ENCODE measurements at places on chromosomes 7 and 10. TPM values are rescaled to one million over a fixed set of nuclear protein-coding genes. Genes with fewer than 3 reads are reported as not detected.

MRLN gene
- total RNA-seq = not detected

OPALIN gene
- not detected for total RNA-seq

CHST3 gene
- total RNA-seq = 32.2 TPM

PTN gene
- total RNA-seq = 9.3 TPM

TAS2R4 gene
- 0.70 TPM for total RNA-seq

SLC26A3 gene
- total RNA-seq = not detected

C10orf67 gene
- not detected for total RNA-seq

ACTR3C gene
- 0.15 TPM for total RNA-seq

TMEM72 gene
- total RNA-seq = not detected

GTPBP10 gene
- 17.9 TPM for total RNA-seq

CALHM3 gene
- total RNA-seq = not detected

WNT8B gene
- total RNA-seq = not detected

NPFFR1 gene
- total RNA-seq = not detected

MUC3A gene
- total RNA-seq = not detected

HABP2 gene
- not detected for total RNA-seq

NKX2-3 gene
- not detected for total RNA-seq

CRTAC1 gene
- total RNA-seq = 0.12 TPM

ATOH7 gene
- not detected for total RNA-seq

FASTK gene
- 78.2 TPM for total RNA-seq

KIF11 gene
- total RNA-seq = 6.5 TPM

ICA1 gene
- 0.23 TPM for total RNA-seq

LLCFC1 gene
- total RNA-seq = not detected

NUTM2E gene
- total RNA-seq = not detected

ADCYAP1R1 gene
- total RNA-seq = 0.35 TPM

CYP26C1 gene
- 0.23 TPM for total RNA-seq

TDRD1 gene
- total RNA-seq = 7.7 TPM

PDAP1 gene
- total RNA-seq = 25.0 TPM

CCZ1B gene
- 50.5 TPM for total RNA-seq

SMKR1 gene
- not detected for total RNA-seq

AKR1C4 gene
- total RNA-seq = not detected

LRMDA gene
- 2.3 TPM for total RNA-seq

SEMA3E gene
- total RNA-seq = not detected
